Regular cardiac myocyte (primary cell): ENCODE measurements at places on chromosomes 2 and 18. TPM values are rescaled to one million over a fixed set of nuclear protein-coding genes. Genes with fewer than 3 reads are reported as not detected.

The SERPINB3 gene
- total RNA-seq, result not detected in 2 replicates

The LYG2 gene
- total RNA-seq, result not detected in 2 replicates

The SULT1C4 gene
- 0.56 and 0.58 TPM in 2 replicates for total RNA-seq

The GAREM1 gene
- 2.5 and 3.9 TPM in 2 replicates for total RNA-seq
